SK-N-SH (cell line): ENCODE measurements at places on chromosomes 12 and 14. TPM values are rescaled to one million over a fixed set of nuclear protein-coding genes. Genes with fewer than 3 reads are reported as not detected.
A peak's percentile ranks its signal among the peaks of the same experiment; 100 is the strongest.

Gene SNRNP35
- polyA plus RNA-seq = 13.1 and 16.0 TPM in 2 replicates

DNA sequence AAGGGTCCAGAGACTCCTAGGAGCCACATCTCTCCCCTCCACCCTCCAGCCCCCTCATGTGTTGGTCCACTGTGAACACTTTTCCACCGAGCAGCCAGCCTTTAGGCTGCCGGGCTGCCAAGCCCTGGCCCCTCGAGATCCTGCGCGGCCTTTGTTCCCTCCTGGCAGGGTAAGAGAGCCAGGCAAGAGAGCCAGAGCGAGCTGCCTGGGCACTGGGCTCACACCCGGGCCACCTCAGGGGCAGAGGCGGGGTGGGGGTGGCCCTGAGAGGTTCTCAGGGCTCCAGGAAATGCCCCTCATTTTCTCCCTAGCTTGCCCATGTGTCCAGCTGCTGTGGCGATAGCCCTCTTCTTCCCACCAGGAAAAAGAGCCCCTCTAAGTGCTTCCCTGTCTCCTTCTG, 44.8 kb downstream of the LTBP2 start:
- H3K4me1 ChIP-seq = peaks cover 42% of the 10 kb centered on the region
- no peak overlapping the region for H3K4me3 ChIP-seq
- no peak for DNase-seq
- H3K27me3 ChIP-seq = no peaks in the 10 kb centered on the region
- no peak overlapping the region; the same call in 1 of the 2 replicates for H3K27ac ChIP-seq
- H3K36me3 ChIP-seq = peaks cover 20% of the 10 kb centered on the region

DNA sequence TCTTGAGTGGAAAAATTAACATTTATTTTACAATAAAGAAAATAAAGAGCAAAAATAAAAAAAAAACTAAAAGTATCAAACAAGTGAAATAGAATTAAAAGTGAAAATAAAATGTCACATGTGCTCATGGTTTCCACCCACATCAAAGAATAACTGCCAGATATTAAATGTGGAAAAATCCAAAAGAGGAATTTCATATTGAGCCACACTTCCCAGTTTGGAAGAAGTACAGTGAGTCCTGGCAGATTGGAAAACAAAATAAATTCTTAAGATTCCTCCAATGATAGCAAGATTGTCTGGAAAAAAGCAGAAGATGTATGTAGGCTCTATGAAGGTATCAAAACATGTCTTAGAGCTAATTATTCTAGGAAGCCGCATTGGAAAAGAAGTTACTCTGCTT, 1019.5 kb downstream of the SLC6A15 start:
- H3K4me3 ChIP-seq = no peak overlapping the region
- DNase-seq = no peak
- H3K4me1 ChIP-seq = no peaks in the 10 kb centered on the region
- H3K36me3 ChIP-seq = peaks cover 4% of the 10 kb centered on the region
- no peaks in the 10 kb centered on the region for H3K27me3 ChIP-seq
- no peak overlapping the region for H3K27ac ChIP-seq

- peak; percentile 69 for DNase-seq
- H3K36me3 ChIP-seq = no peaks in the 10 kb centered on the region
- no peak overlapping the region for H3K27ac ChIP-seq
- H3K27me3 ChIP-seq = no peaks in the 10 kb centered on the region
Measured at GRCh38 chr12:89529738-89530137, 3.9 kb upstream of the POC1B start.

GRCh38 chr14:32939254-32940065, 781 bp downstream of the NPAS3 start:
- peak; percentile 78 for DNase-seq
- H3K27me3 ChIP-seq = no peaks in the 10 kb centered on the region; the same call in 1 of the 2 replicates
- peak overlapping the region; percentile 72 for H3K4me3 ChIP-seq

DNA sequence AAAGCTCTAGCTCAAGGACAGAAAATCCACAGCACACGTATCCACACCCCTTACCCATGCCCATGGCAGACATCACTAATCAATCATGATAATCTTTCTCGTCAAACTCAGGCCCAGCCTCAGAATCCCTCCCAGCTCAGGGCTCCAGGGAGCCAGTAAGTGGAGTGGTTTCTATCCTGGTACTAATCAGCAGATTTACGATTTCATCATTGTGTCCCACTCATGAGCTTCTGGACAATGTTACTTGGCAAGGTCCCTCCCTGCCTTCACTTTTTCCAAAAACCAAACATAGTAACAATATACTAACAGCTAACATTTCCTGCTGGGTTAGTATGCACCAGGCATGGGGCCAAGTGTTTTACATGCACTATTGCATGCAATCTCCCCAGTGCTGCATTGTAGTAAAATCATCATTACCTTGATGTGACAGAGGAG, 45.8 kb upstream of the NCOR2 start:
- no peaks in the 10 kb centered on the region for H3K4me1 ChIP-seq
- no peaks in the 10 kb centered on the region for H3K27me3 ChIP-seq
- no peak for DNase-seq
- no peaks in the 10 kb centered on the region for H3K36me3 ChIP-seq
